ENCODE measurements at places on chromosomes 7 and 10.

DNA sequence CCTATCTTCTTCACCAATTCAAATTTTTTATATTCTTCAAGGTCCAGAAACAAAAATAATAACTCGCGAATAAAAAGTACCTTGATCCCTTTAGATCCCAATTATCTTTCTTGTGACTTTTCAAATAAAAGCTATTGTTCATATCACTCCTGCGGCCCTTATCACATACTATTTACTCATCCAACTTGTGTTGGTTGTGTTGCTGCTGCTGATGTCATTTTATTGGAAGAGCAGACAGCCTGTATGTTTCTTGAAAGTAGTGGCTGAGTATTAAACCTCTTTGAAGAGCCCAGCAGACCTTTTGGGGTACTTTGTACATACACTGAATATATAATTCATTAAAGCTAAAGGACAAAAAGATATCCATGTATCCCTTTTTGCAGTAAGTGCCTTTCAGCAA is 231.7 kb downstream of the CTNNA3 start:
- no peak for DNase-seq

- DNase-seq: no peak
Measured at GRCh38 chr10:79982362-79982800, 33.5 kb upstream of the SFTPD start.

- DNase-seq: peak; percentile 98
Measured at GRCh38 chr10:119006451-119007210, 22.9 kb upstream of the NANOS1 start.

DNA sequence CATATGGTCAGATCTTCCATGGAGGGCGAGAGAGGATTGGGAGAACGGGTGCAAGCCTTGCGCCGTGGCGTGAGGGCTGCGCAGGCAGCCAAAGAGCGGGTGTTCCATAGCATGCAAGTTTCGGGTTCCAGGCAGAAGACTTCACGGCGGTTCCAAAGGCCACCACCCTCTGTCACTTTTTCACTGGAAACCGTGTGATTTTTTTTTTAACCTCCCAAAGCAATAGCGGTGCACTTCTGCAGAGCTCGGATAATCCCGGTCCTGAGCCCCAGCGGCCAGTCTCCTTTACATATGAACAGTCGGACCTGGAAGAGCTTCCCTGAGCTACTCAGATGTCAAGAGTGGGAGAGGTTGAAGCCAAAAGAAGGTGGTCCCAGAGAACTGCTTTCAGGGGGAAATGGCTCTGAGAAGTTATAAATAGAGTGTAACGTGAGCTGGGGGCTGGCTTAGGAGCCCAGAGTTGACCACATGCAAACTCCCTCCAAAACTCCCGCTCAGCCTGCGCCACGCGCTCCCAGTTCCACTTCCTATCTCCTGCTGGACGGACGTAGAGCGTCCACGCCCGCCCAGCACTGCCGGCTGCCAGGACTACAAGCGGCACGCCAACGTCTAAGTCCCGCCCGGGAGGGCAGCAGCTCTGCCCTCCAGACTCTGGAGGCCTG is at the start of gene MEOX2:
MEOX2 (minus strand) TSS at position 389 of the 662 bp plus-strand sequence; CDS start at position 108, 281 bp downstream.
- peak; percentile 70 for DNase-seq

- no peak for DNase-seq
Measured at GRCh38 chr7:2610898-2611297, 20.9 kb upstream of the TTYH3 start.

Data from astrocyte of the spinal cord (primary cell).